ENCODE measurements at places on chromosomes 7 and 10. TPM values are rescaled to one million over a fixed set of nuclear protein-coding genes. Genes with fewer than 3 reads are reported as not detected.

DNA sequence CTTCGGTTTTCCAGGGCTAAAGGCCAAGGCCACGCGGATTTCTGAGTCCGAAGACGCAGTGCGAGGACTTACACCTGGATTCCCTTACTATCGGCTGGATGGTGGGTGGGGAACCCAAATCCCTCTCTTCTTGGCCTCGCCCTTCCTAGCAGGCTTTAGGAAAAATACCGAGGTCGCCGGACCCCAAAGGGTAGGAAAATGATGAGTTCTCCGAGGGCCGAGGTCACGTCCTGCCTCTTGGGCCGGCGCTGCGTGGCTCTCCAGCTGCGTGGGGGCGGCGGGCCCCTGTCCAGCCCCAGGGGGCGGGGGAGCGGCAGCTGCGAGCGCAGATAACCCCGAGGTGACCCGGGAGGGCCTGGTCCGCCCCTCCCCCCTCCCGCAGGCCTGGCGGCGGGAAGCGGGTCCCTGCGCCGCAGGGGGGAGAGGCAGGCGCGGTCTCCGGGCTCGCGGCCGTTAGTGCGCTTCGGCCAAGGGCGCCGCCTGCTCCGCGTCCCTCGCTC lies 805 bp upstream of the HMX3 start:
- DNase-seq: no peak

GRCh38 chr10:43573250-43574000 lies 991 bp downstream of the ZNF239 start:
- DNase-seq: no peak

- DNase-seq: peak; percentile 94
Observed at GRCh38 chr10:123433539-123433938, 232.6 kb upstream of the GPR26 start.

GRCh38 chr10:7225133-7225532 lies 185.7 kb downstream of the SFMBT2 start:
- DNase-seq: no peak

Gene GJD4
- total RNA-seq: not detected

Gene DEPP1
- 155 TPM for total RNA-seq

Gene GSTO2
- 13.8 TPM for total RNA-seq

Gene TRIM74
- total RNA-seq: not detected

Gene GPC2
- total RNA-seq: 7.4 TPM
